ENCODE measurements at places on chromosomes 2 and 18.

- no peak for DNase-seq
Observed at GRCh38 chr2:22499082-22499839, 885.7 kb upstream of the KLHL29 start.

GRCh38 chr2:136141510-136142149, 23.7 kb upstream of the CXCR4 start:
- DNase-seq, result no peak

- peak; percentile 83 for DNase-seq
Observed at GRCh38 chr18:13539843-13540476, 186.4 kb downstream of the FAM210A start.

DNA sequence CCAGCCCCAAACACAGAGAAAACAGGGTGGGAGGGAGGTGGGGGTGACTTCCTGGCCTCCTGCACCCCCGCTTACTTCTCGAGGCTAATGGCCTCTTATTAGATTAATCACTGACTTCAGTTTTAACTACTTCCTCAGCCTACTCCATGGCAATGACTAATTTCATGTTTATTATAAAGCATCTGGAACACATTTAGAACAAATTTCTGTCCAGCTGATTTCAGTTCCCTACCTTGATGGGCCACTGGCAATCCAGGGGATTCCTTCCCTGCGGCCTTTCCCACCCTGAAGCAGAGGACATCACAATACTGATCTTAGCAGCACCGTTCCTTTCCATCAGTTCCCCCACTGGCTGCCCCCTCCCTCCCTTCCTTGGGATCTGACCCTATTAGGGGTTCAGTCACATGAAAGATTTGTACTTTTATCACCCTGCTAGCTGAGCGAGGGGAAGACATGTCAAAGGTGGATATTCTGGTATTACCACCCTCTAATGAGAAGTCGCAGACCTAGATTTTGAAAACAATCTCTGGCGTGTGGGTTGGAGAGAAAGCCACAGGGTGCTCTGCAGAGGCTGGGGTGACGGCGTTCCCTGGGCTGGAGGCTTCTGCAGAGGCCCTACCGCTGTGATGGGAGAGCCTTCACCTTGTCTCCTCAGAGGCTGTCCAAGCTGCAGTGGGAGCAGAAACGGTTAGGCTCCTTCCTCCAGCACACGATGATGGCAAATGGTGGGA, 67.6 kb downstream of the KIAA2012 start:
- DNase-seq, result no peak

GRCh38 chr2:162072976-162073887, 783 bp downstream of the DPP4 start:
- DNase-seq, result no peak

- no peak for DNase-seq
Observed at GRCh38 chr2:138942466-138942865, 162.3 kb upstream of the NXPH2 start.

DNA sequence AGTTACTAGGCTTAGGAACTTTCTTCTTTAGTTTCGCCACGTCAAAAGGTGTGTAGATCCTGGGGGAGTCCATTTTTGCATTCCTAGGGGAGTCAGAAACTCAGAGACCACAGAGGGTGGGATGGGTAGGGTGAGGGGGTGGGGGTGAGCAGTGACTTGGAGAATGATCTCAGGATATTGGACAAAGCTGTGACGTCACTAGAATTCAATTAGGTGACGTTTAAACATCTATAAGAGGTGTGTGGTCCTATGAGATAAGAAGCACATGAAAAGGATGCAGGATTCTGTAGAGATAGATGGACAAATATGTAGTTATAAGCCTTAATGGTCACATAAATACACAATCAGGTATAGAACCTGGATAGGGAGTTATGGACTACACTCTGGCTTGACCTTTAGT, 21.5 kb downstream of the SLC4A3 start:
- no peak for DNase-seq

DNA sequence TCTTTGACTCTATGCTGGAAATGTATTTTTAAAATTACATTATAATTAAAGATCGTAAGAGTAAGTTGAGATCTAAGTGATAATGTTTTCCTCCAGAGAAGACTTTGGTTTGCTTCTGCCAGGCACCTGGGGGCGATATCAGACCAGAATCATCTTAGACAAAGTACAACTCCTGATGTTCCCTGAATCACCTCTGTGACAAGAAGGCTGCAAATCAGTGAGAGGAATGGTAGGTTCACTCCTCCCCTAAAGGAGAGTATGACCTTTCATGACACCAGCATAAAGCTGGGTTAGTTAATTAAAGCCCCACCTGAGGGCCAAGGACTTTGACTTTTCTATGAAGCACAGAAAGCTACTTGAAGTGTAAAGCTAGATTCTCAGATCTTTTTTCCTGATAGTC, 114.4 kb upstream of the DTNA start:
- no peak for DNase-seq

DNA sequence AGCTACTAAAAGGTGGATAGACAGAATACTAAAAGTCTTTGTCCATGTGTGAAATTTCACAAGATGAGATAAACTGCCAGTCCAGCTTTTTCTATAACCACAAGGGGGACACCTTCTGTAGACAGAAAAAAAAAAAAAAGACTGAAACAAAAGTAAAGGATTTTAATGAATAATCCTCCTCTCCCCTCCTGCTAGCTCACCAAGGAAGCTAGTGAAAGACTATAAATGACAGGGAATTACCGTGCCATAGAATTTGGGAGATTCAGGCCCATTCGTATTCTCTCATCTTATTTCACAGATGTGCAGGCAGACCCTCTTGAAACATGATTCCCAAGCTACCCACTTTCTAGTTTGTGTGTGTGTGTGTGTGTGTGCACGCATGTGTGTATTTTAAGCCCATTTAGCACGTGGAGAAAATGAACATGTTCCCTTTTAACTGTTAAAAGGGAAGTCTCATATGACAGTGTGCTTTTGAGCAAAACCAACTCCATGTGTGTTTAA, 36.3 kb upstream of the SLC8A1 start:
- DNase-seq, result no peak

- no peak for DNase-seq
Observed at GRCh38 chr2:175677880-175678279, 324.2 kb downstream of the LNPK start.

DNA sequence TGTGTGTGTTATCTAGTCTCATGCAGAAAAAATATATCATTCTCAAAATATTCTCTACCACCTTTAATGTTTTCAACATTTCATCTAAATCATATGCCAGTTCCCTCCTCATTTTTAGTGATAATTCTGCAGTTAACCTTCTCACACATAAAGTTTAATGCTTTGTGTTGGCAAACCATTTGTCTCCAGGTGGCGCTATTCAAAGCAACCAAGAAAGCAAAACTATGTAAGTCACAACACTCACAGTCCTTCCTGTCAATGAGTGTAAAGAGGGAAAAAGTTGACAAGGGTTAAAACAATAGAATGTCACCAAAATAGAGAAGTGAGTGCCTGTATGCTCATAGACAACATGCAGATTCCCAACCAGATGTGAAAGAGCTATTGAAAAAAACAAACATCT, 961.6 kb upstream of the LRRTM1 start:
- no peak for DNase-seq

GRCh38 chr2:26617588-26618083, 23.5 kb downstream of the CIB4 start:
- DNase-seq, result peak; percentile 55

- DNase-seq, result no peak
Observed at GRCh38 chr18:24346254-24346653, 51.4 kb downstream of the OSBPL1A start.
